GM04504 (cell line): ENCODE measurements at places on chromosomes 11 and 22.

GRCh38 chr11:23100726-23101125, 240.5 kb upstream of the CCDC179 start:
- DNase-seq = no peak

DNA sequence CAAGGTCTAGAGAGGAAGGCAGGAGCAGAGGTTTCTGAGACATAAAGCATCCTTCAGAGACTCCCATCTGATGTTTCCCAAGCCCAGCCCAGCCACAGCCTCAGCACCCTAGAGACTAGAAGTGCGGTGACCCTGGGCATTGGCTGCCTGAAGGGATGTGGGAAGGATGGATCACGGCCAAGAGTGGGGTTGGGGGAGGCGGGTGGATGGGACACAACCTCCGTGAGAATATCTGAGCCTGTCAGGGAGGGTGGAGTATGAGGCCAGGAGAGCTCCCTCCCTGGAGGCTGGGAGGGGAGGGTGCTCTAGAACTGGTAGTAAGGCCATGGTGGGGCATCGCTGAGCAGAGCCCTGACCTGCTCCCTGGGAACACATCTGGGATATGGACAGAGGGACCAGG, 71.4 kb downstream of the CSNK2A3 start:
- no peak for DNase-seq

DNA sequence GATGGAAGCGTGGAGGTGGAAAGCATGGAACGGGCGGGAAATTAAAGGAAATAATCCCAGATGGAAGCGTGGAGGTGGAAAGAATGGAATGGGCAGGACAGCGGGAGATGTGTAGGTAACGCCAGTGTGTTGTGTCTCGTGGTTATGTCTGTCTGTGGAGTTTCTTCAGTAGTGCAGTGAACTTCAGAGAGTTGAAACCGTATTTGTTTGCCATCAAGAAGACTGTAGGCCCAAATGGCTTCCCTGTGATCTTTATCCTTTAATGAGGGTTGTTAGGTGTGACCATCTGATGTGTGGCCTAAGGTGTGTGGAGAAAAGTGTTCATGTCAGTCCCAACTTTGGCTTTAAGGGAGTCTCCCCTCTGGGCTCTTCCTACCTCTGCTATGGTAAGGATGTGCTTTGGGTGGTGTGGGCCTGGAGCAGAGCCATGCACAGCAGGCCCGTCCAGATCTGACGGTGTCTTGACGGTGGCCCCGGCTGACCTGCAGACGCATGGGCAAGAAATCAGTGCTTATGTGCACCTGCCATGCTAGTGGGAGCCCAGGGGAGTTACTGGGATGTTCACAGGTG, 39.6 kb downstream of the AP2A2 start:
- DNase-seq = no peak

- DNase-seq = no peak
Measured at GRCh38 chr22:23140385-23140784, 1.4 kb downstream of the RSPH14 start.

DNA sequence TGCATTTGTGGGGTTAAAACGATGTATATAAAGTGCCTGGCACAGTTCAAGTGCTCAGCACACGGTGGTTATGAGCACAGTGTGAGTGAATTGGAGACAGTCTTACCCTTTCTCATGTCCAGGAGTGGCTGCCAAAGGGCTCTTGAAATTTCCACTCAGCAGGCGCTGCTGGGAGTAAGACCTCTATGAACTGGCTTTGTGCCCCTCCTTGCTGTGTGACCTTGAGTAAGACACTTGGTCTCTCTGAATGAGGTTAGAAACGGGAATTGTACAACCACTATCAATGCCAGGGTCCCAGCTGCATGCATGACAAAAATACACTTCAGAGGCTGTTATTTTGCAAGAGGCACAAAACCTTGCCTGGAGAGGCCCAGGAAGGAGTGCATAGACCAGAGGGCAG, 86.6 kb downstream of the TSPAN18 start:
- no peak for DNase-seq

DNA sequence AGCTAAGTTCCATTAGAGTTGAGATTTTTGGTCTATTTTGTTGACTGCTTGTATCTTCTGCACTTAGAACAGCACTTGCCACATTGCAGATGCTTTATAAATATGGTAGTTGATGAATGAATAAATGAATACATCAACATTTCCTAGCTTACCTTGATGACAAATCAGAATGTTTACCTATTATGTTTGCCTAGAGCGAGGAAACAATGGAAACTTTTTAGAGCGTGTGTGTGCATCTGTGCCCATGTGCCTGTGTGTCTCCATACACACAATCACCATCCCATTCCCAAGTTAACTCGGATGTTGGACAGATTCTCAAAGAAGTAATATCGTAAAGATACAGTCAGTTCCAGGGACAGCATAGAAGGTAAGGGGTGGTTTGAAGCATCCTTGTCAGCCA, 139.1 kb downstream of the DBX1 start:
- no peak for DNase-seq

- no peak for DNase-seq
Measured at GRCh38 chr11:116420770-116421528, 351.8 kb downstream of the BUD13 start.

- no peak for DNase-seq
Measured at GRCh38 chr11:61127991-61128390, 25.7 kb downstream of the CD5 start.

GRCh38 chr11:26554455-26554854, 17.6 kb downstream of the MUC15 start:
- no peak for DNase-seq
